ENCODE measurements at places on chromosomes 5 and 9. TPM values are rescaled to one million over a fixed set of nuclear protein-coding genes. Genes with fewer than 3 reads are reported as not detected.

DNA sequence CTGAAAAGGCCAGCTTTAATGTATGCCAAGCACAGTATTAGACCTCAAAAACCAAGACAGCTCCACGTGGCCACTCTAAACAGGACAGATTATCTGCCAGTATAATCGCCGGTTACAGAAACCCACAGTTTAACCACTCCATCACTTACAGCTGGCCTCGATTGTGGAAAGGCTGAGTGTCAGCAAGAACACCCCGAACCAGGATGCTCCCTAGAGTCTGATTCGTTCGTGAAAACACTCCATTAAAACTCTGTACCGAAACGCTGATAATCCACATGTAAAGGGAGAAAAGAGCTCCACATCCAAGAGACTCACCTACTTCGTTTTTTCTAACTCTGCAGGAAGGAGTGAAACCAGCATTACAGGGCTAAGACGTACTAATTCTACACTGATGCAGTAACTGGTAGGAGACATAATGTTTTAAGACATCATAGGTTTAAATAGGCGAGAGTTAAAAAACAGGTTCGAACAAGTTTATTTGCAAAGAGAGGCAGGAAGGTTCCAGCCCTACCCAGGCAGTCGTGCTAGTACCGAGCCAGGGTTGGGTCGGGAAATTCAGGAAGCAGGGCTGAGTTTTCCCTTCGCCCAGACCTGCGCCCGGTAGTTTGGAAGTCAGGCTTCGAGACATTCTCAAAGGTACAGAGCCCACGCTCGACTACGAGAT lies 949 bp downstream of the SERINC5 start:
- DNase-seq = no peak

DNA sequence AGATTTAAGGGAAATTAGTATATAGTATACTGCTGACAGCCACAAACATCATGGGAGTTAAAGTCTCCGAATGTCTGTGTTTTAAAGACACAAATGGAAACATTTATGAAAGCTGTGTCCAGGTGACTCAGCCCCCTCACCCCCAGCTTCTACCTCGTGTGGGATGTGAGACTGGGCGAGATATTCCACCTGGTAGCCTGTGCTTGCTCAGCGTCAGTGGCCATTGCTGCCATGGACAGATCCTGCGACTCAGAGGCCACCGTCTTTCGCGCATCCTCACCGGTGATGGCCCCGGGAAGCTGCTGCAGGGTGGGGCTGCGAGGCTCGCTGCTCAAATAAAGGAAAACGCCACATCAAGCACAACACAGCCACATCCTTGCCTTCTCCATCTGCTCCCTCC lies 31.2 kb upstream of the EXOC3 start:
- DNase-seq = no peak

DNA sequence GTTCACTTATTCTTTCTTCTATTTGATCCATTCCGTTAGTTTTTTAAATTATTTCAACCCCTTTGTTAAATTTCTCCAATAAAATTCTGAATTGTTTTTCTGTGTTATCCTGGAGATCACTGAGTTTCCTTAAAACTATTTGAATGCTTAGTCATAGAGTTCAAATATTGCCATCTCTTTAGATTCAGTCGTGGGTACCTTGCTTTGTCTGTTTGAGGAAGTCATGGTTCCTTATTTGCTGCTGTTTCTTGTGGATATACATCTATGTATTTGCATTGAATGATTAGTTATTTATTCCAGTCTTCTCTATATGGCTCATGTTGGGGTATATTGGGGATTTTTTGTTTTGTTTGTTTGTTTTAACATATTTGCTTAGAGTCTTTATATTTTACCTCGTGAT lies 80.6 kb downstream of the HINT1 start:
- DNase-seq = no peak

- peak; percentile 15 for DNase-seq
These were observed 49.4 kb downstream of the PLK2 start for GRCh38 chr5:58410441-58410840.

GRCh38 chr5:98576275-98576674 lies 197.2 kb upstream of the RGMB start:
- DNase-seq = no peak

DNA sequence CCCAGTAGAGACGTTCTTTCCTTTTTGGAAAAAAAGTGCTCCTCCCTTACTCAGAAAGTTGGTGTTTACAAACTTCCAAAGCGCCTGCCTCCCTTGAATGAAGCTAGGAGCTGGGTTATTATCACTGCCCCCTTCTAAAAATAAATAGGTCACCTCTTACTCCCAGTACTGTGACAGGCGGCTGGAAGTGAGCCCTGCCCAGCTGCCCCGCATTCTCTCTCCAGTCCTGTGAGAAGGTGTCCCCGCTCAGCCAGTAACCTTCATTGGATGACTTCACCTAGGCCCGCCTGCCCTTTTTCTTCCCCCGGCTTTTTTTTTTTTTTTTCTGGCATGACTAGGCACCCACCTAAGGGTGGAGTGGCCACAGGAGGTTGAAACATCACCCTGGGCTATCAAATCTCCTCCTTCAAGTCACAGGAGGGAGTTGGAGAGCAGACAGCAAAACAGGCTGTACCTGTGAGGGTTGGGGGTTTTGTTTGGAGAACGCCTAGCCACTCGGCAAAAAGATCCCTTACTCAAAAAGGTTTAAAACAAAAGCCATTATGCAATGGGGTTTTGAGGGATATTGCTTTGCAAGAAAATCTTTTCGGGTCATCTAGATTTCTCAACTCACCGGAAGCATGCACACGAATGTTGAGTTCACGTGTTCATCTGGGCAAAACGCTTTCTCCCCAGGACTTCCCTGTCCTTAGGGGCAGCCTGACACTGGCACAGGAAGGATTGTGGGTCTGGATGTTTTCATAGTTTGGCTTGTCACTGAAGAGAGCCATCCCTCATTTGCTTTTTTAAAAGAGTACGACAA lies 43.3 kb upstream of the ZNF622 start:
- peak; percentile 9 for DNase-seq

DNA sequence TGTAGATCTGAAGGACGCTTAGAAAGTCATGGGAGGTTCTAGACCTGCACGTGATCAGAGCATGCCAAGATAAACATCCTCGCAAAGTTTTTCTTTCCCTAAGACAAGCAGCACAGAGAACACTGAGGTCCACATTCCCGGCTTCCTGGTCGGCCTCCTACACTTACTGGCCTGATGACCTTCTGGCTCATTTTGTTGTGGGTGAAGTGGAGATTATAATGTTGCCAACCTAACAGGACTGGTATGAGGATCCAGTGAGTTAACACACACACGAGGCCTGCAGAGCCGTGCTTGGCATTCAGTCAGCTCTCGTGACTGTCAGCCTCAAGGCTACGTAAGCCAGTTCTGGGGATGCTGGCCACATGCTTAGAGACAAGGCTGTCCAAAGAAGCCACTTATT lies 186.0 kb downstream of the TENT4A start:
- DNase-seq = no peak

DNA sequence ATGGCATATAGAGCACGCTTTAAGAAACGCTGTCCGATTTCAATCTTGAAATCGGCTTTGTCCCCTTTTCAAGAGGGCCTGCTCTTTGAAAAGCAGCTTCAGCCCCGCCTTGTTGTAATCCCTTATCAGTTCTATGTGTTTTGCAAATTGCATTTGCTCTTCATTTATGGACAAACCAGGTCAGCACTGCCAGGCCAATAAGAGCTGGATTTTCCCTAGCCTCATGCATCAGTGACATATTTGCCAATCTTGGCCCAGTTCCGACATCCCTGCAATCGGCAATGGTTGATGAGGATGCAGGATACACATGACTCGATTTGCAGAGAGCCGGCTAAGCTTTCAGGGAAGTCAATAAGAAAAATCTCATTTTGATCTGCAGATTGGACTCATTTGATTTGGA lies 529.1 kb upstream of the CLINT1 start:
- DNase-seq = no peak

DNA sequence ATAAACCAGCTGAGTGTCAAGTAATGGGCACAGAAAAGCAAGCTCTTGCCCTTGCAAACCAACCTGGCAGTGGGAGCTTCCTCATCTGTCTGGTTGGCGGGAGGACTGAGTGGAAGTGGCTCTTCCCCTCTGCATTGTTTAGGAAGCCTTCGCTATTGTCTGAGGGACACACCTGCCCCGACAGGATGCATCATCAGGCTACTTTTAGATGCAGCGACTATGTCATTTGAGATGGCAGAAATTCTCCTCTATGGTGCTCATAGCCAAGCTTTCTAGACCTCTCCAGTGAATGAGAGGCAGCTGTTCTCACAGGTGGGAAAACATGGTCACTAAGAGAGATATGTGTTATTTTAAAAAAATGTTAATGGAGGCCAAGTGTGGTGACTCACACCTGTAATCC lies 104.0 kb downstream of the DOCK8 start:
- DNase-seq = no peak

- DNase-seq = no peak
These were observed 8.7 kb downstream of the POMT1 start for GRCh38 chr9:131511416-131511815.

- no peak for DNase-seq
These were observed 78.4 kb downstream of the SLC38A9 start for GRCh38 chr5:55633574-55634208.

- DNase-seq = no peak
These were observed 10.7 kb downstream of the AGTPBP1 start for GRCh38 chr9:85730916-85731630.

GRCh38 chr5:67211926-67212325 lies 15.3 kb upstream of the CD180 start:
- no peak for DNase-seq

GRCh38 chr5:169356181-169356580 lies 55.2 kb upstream of the SLIT3 start:
- DNase-seq = no peak

DNA sequence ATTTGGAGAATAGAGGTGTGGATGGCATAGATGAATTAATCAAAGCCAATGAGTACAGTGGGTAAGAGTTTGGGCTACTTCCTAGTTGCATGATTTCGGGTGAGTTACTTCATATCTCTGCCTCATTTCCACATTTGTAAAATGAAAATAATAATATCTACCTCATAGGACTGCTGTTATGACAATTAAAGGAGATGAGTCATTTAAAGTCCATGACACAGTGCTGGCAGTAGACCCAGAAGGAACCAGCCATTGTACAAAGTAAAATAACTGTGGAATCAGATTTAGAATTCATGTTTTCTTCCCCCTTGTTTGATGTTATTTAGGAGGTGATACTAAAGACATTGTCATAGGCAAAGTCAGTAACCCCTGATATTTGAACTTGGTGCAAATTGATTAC lies 139.5 kb upstream of the SLC27A6 start:
- DNase-seq = no peak

DNA sequence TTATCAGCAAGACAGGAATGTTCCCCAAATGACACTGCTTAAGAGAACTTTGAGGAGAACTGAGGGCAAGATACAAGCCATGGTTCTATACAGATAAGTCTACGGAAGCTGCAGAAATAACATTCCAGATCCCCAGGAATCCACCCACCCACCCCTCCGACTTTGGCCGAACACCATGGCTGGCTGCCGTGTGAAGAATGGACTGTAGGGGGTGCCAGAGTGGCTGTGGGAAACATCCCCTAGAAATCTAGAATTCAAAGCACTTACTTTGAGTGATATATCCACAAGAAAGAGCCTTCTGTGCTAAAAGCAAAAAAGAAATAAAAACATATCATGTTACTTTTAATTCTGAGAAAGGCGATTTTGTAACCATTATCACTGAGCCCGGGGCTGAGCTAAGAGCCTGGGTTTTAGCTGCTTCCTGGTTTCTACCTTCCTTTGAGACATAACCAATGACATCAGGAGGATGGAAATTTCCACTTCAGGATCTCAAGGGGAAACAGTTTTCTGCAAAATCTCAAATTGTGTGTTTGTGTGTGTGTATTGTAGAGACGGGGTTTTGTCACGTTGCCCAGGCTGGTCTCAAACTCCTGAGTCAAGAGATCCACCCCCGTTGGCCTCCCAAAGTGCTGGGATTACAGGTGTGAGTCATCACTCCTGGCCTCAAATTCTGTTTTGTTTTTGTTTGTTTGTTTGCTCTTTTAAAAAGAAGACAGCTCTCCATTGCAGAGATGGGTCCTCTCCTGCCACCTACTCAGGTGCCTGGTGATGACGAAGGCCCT lies 36.4 kb downstream of the GGTA1 start:
- no peak for DNase-seq

DNA sequence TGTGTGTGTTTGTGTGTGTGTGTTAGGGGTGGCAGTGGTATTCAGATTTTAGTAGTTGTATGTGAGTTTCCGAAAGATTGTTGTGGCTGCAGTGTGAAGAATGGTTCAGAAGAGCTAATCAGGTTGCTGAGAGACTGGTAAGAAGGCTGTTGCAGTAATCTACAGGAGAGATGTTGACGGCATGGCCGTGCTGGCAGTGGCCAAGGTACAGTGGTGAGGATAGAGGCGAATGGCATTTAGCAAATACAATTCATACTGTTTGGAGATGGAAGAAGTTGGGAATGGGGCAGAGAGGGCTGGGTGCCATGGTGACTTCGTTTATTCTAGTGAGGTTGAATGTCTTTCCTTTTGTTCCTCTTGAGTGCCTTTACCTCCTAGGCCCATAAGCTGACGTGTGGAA lies 77.5 kb upstream of the SPATA31D4 start:
- DNase-seq = no peak

DNA sequence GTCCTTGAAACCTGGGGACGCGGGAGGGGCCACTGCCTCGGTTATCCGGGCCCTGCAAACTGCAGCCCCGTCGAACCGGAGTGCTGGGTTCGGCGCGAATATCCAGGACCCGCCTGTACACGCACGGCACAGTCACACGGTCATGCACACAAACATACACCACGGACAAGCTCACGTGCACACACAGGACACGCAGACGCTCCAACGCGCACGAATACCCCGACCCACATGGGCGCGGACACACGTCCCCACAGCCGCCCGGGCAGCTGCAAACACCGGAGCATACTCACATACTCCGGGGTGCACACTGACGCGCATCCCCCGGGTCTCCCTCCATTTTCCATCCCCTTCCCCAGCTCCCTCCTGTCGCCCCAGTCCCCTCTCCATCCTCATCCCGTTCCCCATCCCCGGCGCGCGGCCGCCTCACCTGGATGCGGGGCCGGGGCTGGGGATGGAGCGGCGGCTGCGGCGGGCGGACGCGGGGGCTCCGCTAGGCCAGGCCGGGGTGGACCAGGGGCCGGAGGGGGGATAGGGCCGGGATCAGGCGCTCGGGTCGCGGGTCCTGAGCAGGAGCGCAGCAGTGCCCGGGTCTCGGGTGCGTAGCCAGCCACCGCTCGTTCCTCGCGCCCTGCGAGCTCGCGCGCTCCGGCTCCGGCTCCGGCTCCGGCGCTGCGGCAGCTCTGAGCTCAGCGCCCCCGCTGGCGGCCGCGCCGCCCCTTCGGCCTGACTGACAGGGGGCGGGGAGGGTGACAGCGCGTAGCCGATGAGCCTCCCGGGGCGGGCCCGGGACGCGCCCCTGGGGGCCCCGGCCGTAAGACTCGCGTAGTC lies at the start of the genes EIF4E1B and SNCB:
Gene EIF4E1B (plus strand): TSS at position 823 of the 828 bp plus-strand sequence. CDS start 12,113 bp downstream, outside the sequence.
Gene SNCB (minus strand): TSS at position 682 of the 828 bp plus-strand sequence. CDS start 880 bp downstream, outside the sequence.
- no peak for DNase-seq

SH2D3C gene
- polyA plus RNA-seq = 18.6 TPM

SHOC1 gene
- 1.5 TPM for polyA plus RNA-seq

TNFAIP8 gene
- polyA plus RNA-seq = 31.6 TPM

CCDC192 gene
- 1.5 TPM for polyA plus RNA-seq

ROR2 gene
- 21.4 TPM for polyA plus RNA-seq

BHMT2 gene
- polyA plus RNA-seq = 58.5 TPM

DMRTA1 gene
- 2.2 TPM for polyA plus RNA-seq

SPINK4 gene
- not detected for polyA plus RNA-seq

PCDHGB3 gene
- 1.9 TPM for polyA plus RNA-seq

BBLN gene
- polyA plus RNA-seq = 35.1 TPM

IL9 gene
- not detected for polyA plus RNA-seq
